ENCODE measurements at places on chromosomes 12 and 14.

- no peak for DNase-seq
These were observed at the start of gene GSC for GRCh38 chr14:94769391-94770250. Gene GSC (minus strand): TSS chr14:94770113. CDS start chr14:94770015, 98 bp downstream.

DNA sequence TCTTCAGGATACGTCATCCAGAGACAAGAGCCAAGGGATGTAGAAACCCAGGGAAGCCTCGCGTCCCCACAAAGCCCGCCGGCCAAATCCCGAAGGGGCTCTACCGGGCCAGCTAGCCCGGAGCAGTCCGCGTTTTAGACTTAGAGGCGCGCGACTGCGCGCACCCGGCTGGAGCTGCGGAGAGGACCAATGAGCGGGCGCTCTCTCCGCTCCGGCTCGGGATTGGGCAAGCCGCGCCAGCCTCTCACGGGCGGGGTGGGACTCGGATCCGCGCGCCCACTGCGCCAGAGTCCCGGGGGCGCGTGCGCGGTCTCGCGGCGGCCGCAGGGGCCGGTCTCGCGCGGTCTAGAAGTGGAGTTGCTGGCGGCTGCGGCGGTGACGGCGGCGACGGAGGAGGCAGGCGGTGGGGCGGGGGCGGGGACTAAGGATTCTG is 241 bp upstream of the PALS1 start:
- peak; percentile 71 for DNase-seq

DNA sequence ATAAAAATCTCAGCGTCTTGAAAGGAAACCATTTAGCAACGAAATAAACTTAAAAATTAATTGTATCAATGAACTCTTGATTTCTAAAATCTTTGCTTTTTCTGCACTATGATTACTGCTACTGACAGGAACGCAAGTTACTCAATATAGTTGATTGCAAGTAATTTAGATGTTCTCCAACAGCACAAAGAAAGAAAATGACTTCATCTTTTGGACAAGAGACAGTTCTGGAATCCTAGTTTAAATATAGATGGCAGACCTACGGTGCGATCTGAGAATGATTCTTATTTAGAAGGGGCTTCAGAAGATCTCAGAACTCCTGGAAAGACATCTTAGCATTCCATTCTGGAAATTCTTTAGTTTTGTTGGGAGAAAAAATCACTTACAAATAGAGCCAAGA is 1.4 kb upstream of the SUDS3 start:
- no peak for DNase-seq

DNA sequence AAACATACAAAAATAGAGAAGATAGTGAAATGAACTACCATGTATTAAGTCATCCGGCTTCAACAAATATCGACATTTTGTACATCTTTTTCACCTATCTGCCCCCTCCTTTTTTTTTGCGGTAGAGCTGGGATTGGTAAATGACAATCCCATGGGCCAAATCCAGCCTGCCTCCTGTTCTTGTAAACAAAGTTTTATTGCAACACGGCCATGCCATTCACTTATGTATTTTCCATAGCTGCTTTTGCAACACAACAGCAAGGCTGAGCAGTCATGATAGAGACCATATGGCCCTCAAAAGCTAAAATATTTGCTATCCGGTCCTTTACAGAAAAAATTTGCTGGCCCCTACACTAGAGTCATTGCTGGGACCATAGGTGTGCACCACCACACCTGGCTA is 58.1 kb upstream of the PLEKHG3 start:
- no peak for DNase-seq

DNA sequence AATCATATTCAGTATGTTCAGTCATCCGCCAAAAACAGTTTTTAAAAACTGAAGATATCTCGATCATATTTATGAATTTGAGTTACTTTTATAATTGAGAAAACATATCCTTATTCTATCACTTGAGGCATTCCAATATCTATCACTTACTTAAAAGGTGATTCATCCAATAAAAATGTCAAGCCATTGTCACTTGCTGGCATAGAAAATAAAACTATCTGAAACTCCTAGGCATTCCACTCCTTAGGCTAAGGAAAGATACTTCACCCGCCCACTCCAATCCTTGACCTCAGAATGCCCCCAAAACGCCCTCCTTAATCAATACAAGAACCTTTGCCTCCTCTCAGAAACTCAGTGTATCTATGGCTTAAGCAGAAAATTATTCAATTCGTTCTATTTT is 51.3 kb upstream of the AMIGO2 start:
- no peak for DNase-seq

GRCh38 chr14:76908834-76909233 is 82.6 kb downstream of the LRRC74A start:
- no peak for DNase-seq

DNA sequence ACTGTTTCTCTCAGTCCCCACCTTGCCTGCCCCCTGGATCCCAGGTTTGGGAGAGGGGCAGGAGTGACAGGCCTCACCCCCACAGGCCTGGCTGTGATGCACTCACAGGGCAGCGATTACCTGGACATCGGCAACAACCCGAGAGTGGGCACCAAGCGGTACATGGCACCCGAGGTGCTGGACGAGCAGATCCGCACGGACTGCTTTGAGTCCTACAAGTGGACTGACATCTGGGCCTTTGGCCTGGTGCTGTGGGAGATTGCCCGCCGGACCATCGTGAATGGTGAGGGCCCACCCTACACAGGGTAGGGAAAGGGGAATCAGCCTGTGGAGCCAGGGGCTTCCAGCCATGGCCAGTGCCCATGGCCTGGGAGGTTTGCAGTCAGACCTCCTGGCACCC is 8.6 kb downstream of the ACVRL1 start:
- DNase-seq: no peak

DNA sequence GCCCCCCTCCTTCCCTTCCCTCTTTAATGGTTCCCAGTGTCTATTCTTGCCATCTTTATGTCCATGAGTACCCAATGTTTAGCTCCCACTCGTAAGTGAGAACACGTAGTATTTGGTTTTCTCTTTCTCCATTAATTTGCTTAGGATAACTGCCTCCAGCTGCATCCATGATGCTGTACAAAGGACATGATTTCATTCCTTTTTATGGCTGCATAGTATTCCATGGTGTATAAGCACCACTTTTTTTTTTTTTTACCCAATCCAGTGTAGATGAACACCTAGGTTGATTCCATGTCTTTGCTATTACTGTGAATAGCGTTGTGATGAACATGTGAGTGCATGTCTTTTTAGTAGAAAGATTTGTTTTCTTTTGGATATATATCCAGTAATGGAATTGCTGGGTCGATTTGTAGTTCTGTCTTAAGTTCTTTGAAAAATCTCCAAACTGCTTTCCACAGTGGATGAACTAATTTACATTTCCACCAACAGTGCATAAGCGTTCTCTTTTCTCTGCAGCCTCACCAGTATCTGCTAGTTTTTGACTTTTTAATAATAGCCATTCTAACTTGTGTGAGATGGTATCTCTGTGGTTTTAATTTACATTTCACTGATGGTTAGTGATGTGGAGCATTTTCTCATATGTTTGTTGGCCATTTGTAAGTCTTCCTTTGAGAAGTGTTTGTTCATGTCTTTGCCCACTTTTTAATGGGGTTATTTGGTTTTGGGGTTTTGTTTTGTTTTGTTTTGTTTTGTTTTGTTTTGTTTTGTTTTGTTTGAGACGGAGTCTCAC is 26.0 kb downstream of the RPS29 start:
- no peak for DNase-seq

DNA sequence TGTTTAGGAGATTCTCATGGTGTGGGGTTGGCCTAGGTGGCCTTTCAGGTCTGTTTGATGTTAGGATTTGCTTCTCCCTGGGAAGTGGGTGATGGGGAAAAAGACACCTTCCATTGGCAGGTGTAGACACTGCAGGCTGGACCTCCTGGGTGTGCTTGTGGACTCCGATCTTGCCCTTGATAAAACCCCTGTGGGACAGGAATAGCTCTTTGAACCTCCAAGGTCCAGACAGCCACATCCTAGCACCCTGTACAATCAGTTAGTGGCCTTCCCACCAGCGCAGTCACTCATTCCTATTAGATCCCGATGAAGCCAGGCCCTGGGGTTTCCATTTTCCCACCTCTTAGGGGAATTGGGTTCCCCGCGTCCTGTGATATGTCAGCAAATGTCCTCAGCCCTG is 28.5 kb downstream of the MEG3 start:
- no peak for DNase-seq

GRCh38 chr12:58927120-58927519 is 6.8 kb upstream of the LRIG3 start:
- DNase-seq: no peak

GRCh38 chr12:76649099-76649498 is 89.5 kb upstream of the OSBPL8 start:
- no peak for DNase-seq

DNA sequence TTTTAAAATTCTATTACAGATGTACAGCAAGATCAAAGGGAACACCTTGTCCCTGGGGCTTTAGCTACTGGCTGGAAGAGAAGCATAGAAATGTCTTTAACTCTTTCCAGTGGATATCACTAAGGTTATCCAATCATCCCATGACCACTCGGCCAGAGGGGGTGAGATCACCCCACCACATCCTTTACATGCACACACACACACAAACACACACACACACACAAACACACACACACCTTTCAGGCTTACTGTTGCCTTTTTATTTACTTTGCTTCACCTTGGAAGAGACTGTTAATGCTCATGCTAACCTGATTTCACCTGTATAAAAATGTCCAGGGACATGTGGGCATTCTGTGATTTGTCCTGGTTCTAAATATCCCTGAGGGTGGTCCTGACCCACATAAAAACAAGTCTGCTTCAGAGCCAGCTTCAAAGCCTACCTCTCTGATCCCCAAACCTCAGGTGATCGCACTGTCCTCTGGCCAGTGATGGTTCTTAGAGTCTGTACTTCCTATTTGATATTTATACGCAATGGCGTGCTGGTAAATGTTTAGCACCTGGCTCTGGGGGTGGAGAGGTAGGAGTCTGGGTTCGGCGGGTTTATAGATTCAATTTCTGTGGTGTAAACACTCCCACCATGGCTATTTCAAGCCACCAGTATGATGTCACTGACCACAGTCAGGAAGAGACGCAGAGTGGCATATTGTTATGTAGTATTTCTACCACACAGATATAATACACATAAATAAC is 166.1 kb upstream of the EEA1 start:
- DNase-seq: no peak

GRCh38 chr14:105168979-105169507 is 467 bp upstream of the JAG2 start:
- DNase-seq: no peak

GRCh38 chr14:93743270-93744060 is 44.8 kb downstream of the PRIMA1 start:
- DNase-seq: no peak

DNA sequence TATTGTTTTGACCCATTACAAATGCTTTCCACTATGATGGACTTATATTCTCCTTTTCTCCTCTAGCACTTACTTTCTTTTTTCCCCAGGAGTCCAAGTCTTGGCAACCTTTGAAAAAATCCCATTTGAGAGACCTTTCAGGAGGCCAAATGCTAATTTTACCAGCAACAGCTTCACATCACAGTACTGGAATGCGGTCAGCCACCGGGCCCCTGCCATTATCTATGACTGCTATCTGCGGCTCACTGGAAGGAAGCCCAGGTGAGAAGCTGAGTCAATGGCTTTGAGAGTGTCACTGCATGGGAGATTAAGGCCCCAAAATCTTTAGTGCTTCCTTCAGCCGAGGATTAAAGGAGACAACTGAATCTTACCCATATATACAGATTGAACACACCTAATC is 64.2 kb downstream of the ERGIC2 start:
- DNase-seq: no peak

- DNase-seq: no peak
These were observed 93.5 kb downstream of the CPNE8 start for GRCh38 chr12:38811814-38812356.

DNA sequence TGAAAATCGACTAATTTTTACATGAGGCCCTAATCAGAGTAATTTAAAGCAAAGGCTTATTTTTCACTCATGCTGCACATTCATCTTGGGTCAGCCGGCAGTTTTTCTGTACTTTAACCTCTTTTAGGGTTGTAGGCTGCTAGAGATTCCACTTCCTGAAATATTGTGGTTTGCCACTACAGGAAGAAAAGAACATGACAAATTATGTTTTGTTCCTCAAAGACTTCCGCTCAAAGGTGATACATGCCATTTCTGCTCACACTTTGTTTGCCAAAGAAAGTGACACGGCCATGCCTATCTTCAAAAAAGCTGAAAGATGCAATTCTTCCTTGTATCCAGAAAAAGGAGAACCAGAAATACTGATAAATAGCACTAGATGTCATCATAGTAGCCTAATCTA is 183.4 kb upstream of the PPFIA2 start:
- no peak for DNase-seq

DNA sequence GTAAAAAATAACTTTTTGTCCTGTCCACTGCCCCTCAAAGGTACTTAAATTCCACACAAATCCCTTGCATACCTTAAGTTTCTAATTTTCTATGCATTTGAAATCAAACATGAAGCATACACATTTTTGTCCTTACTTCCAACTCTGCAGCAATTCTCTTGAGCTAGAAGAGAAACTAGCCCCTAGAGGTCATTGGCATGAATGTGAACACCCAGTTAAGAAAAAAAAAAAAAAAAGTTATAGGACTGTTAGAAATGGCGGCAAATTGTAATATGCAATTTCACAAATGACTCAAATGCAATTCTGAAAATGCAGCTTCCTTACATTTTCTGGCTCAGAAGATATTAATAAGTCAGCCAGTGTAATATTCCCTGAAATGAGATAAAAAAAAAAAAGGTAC is 4.6 kb upstream of the ESR2 start:
- no peak for DNase-seq

DNA sequence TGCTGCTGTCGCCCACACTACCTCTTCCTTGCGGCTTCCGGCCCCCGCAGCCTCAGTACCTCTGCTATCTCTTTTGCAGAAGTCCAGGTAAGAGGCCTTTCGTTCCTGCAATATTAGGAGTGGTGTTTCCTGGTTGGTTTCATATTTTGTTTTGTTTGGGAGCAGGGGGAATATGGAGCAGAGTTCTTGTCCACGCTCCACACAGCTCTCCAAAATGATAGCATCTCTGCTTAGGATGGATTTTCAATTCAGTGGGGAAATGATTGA is 768 bp downstream of the OXA1L start:
- DNase-seq: no peak

DNA sequence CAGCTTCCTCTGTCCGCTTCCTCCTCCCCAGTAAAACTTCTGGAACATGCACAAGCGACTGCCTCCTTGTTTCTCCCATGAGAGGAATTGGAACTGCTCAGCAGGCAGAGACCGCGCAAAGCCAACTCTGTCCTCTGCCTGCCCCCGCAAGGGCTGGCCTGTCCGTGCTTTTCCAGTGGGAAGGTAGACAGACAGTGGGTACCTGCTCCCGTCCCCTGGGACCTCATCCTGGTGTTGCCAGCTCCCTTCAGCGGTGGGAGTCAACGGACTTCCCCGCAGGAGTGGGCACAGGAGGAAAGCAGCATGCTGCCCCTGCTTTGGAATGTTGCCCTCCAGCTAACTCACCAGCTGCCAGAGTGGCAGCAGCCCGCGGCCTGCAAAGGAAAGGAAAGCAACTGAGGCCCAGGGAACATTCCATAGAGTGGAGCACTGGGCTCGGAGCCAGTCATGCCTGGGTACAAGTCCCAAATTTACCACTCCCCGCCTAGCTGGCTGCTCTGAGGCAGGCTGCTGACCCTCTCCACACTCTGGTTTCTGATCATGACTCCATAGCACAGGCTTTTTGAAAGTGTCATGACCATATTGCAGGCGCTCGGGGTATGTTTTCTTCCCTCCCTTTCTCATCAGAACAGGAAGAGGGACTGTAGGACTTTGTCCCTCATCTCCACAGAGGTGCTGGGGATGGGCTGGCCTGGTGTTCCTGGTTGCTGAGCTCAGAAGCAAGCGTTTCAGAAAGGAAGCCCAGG is 89.2 kb upstream of the CLMN start:
- no peak for DNase-seq

All from stimulated activated CD4-positive, alpha-beta T cell treated with anti-CD3 and anti-CD28 coated beads, TNF-alpha, amount 100 ng/mL, for 1 hour (primary cell).